ENCODE measurements at places on chromosomes 16 and 17. TPM values are rescaled to one million over a fixed set of nuclear protein-coding genes. Genes with fewer than 3 reads are reported as not detected.

The OGFOD3 gene
- 26.6 TPM for total RNA-seq

The CD300E gene
- not detected for total RNA-seq

The RCVRN gene
- not detected for total RNA-seq

The EPN3 gene
- under 0.01 TPM for total RNA-seq

The TBC1D3I gene
- total RNA-seq, result under 0.01 TPM

The USP43 gene
- 0.18 TPM for total RNA-seq

The SALL1 gene
- not detected for total RNA-seq

The CACNG1 gene
- total RNA-seq, result not detected

The SHCBP1 gene
- total RNA-seq, result 11.5 TPM

The GNGT2 gene
- 1.3 TPM for total RNA-seq

The SYT17 gene
- total RNA-seq, result 0.72 TPM

The KCNJ18 gene
- total RNA-seq, result not detected

The TBC1D3C gene
- not detected for total RNA-seq

The HIC1 gene
- 18.6 TPM for total RNA-seq

The MAF gene
- 0.19 TPM for total RNA-seq

The ZNF594 gene
- total RNA-seq, result 3.2 TPM

The OSGIN1 gene
- 1.1 TPM for total RNA-seq

The NPIPB2 gene
- total RNA-seq, result 4.0 TPM

The C1QTNF8 gene
- not detected for total RNA-seq

The OGFOD1 gene
- 67.3 TPM for total RNA-seq

The CCL13 gene
- total RNA-seq, result not detected

The ARMC5 gene
- total RNA-seq, result 13.6 TPM

The PRR35 gene
- total RNA-seq, result not detected

The KCNJ12 gene
- 1.2 TPM for total RNA-seq

The MCRIP1 gene
- total RNA-seq, result 175 TPM

Data from endothelial cell of coronary artery (primary cell).